Stromal cell of bone marrow (primary cell): ENCODE measurements at places on chromosomes 4 and X.

DNA sequence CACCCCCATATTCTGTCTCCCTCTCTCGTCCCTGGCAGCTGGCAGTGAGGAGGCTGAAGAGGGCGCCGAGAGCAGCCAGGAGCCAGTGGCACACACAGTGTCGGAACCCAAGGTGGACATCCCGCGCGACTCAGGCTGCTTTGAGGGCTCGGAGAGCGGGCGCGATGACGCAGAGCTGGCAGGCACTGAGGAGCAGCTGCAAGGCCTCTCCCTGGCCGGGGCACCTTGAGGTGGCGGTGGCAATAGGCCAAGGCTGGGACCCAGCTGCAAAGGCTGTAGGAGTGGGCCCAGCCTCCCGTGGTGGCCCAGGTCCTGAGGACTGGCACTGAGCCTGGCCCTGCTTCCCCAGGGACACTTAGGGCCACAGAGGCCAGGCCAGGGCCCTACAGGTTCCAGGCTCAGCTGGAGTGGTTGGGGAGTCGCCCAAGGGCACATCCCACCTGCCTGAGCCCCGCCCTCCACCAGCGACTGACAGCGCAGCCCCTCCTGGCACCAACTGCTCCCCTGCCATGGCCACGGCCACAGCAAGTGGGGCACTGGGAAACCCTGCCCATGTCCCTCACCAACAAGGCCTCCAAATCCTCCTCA, 13.9 kb downstream of the SASH3 start:
- no peak for DNase-seq

DNA sequence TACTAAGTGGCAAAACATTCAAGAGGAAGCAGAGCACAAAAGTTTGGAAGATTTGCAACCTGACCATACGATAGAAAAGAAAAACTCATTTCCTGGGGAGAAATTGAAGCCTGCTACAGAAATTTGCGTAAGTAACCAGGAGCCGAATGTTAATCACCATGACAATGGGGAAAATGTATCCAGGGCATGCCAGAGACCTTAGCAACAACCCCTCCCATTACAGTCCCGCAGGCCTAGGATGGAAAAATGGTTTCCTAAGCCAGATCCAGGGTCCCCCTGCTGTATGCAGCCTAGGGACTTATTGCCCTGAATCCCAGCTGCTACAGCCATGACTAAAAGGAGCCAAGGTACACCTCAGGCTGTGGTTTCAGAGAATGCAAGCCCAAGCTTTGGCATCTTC, 472.2 kb upstream of the KLHL4 start:
- no peak for DNase-seq

- DNase-seq = no peak
These were observed 21.1 kb downstream of the RNF4 start for GRCh38 chr4:2489841-2490552.

DNA sequence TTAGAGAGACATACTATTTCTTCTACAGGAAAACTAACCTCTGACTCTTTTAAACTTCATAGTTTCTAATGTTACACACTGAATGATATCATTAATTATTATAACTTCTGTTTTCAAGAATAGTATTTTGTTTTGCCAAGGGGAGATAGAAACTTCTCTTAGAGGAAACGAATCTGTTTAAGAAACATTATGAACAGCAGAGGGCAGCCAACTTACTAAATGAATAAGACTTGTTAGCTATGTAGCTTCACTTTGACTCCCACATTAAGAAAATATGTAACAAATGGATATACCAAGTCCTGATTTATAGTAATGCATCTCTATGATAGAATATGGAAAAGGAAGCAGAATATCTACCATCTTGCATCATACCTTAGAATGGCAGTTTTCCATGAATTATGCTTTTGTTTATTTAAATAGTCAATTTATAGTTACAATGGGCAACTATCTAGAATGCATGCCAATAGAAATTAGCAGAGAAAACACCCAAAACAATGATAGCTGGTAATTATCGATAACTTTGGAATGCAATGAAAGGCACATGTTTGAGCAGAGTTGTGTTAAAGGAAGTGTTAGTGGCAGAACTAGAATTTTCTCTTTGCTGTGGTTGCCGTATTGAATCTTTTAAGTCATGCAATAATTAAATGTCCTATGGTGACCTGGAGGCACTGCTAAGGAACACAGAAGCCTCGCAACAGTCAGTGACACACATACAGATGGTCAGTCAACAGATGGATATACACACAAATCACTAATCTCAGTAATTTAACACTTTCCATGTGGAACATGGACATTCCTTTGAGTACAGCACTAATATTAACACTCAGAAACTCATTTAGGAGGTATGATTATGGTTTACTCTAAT, 105.7 kb upstream of the PDLIM3 start:
- DNase-seq = peak; percentile 57

DNA sequence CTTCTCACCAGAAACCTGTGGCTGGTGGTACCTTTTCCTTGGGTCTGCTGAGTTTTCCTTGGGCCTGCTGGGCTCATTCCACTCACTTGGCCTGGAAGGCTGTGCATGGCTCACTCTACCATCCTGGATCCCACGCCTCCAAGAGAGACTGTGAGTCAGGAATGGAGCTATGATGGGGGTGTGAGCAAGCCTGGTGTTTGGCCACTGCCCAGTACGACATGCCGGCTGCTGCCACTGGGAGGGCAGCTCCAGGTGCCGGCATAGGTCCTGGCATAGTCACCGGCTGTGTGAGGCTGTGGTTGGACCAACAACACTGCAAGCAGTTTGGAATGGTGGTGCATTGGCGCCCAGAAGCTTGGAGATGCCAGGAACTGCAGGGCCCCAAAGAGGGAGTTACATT, 721.7 kb downstream of the PCDH18 start:
- no peak for DNase-seq

- no peak for DNase-seq
These were observed 435.6 kb upstream of the SMIM31 start for GRCh38 chr4:164318350-164318749.

- no peak for DNase-seq
These were observed 1.2 kb downstream of the BBS12 start for GRCh38 chr4:122733787-122734120.

DNA sequence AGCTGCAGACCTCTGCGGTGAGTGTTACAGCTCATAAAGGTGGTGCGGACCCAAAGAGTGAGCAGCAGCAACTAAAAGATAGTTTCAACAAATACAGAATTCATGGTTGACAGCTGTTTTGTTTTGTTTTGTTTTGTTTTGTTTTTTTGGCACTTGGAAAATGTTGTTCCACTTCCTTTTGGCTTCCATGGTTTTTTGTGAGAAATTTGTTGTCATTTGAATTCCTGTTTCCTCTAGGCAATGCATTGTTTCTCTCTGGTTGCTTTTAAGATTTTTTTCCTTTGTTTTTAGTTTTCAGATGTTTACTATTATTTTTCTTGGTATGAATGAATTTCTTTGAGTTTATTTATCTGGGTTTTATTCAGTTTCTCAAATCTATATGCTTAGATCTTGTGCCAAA, 229.4 kb downstream of the MID1IP1 start:
- no peak for DNase-seq

- no peak for DNase-seq
These were observed 191.2 kb downstream of the FRMPD4 start for GRCh38 chrX:12329476-12329875.

- peak; percentile 6 for DNase-seq
These were observed 141.5 kb downstream of the RPS6KA6 start for GRCh38 chrX:84046403-84046984.

- no peak for DNase-seq
These were observed 79.4 kb upstream of the PITX2 start for GRCh38 chr4:110702326-110702725.

DNA sequence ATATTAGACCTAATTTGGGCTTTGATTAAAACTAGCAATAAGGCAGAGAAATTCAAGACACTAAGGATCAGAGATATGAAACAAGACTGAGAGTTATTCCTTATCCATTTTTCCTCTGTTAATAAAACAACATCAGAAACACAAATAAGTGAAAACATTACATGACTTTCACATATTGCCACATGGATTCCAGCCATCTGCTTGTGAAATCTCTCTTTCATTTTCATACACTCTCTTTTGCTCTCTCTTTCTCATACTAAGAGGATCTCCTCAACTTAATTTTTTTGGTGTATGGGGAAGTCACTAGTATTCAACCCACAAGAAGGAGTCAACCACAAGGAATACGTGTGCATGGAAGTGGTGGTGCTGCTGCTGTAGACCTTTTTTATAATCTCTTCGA, 183.0 kb downstream of the LDB2 start:
- no peak for DNase-seq

- peak; percentile 68 for DNase-seq
These were observed 64.1 kb downstream of the QDPR start for GRCh38 chr4:17447675-17448298.

GRCh38 chrX:108299101-108299591, 139.1 kb downstream of the COL4A6 start:
- no peak for DNase-seq

- DNase-seq = no peak
These were observed 581.8 kb downstream of the NLGN4X start for GRCh38 chrX:5646818-5647217.

DNA sequence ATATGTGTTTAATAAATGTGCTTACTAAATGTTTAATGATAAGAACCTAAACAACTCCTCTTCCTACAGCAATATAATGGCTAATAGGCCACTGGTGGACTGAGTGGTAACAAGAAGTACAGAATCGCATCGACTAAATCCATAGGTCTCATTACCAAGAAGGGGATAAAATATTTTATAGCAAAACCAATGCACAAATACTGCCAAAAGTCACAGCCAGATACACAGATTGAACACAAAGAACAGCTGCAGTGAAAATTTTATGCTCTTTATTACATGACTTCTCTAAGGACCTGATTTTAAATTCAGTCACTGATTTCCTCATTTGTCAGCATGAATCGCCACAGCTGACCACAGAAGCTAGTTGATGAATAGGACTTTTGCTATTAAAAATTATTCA, 285.4 kb downstream of the DHX15 start:
- DNase-seq = no peak

DNA sequence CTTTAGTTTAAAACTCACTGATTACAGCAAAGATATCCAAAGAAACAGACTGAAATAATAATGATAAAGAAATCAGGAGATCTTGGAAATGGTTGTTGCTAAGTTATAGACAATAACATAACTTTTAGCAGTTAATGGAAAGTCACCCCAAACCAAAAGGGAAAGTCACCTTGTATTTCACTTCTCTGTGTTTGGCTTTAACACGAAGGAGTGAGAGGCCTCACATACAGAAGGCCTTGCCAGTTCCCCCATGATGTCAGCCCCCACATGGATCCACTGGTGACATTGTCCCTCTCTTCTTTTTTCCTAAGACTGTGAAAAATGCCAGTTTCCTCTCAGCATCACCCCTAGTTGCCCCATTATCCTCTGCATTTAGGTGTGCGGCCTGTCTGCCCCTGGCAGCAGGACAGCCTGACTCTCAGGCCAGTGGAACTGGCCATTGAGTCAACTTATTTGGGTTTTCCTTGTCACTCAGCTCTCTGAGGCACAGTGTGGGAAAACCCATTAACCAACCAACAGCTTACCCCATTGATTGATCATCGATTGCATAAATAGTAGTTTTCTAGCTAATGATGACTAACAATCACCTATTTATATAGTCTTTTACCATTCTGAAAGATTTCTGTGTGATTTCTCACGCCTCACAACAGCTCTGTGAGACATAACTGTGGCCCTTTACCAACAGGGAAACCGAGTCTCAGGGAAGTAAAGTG, 308.1 kb downstream of the PTTG2 start:
- DNase-seq = no peak

DNA sequence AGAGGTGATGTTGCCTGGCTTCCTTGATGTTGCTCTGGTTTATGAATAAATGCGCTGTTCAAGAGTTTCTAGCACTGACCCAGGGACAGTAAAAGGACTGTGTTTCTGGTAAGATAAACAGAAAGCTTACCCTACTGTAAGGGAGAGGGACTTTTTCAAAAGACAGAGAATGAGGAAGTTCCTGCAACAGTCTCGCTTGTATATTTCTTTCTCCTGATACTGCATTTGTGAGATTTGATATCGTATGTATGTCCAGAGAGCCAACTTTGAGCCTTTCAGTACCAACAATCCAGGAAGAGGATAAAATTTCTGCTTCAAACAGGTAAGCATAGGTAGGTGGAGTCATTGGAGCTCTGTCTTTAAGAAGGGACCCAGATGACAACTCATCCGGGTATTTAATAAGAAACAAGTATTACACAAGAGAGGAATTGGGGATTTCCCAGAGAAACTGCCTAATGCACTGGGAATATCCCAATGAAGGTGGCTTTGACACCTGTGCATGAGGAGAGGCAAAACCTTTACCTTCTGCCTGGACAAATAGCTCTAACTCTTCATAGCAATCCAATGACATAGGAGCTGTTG, 773 bp downstream of the DAPP1 start:
- DNase-seq = no peak

- DNase-seq = no peak
These were observed 186.8 kb downstream of the TMA16 start for GRCh38 chr4:163681208-163681821.

DNA sequence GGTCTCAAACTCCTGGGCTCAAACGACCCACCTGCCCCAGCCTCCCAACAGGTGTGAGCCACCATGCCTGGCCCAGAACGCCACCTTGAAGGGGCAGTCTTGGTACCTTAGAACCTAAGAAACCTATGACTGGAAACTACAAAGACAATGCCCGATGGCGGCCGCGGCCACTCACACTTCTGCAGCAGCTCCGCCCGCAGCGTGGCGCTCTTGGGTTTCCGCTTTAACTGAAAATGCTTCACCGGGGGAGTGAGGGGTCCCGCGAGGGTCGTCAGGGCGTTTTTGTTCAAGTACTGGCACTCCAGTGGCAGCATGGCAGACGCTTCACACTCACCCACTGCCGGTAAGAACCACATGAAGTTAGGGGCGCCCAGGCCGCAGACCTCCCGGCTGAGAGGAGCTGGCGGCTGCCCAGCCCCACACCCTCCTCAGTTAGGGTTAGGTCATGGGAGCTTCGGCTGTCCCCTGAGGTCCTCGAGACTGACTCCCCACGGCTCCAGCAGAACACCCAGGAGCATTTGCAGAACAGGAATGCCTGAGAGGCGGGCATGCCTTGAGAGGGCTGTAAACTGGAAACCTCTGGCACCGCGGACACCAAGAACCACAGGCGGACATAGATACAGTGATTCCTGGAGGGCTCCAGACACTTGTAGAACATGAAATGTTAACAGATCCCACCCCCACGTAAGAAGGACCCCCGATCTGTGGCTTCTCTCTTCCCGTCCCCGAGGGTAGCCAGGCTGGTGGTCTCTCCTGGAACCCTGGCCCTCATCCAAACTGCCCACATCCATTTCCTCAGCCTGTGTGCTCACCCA, 19.0 kb downstream of the NELFA start:
- DNase-seq = no peak

DNA sequence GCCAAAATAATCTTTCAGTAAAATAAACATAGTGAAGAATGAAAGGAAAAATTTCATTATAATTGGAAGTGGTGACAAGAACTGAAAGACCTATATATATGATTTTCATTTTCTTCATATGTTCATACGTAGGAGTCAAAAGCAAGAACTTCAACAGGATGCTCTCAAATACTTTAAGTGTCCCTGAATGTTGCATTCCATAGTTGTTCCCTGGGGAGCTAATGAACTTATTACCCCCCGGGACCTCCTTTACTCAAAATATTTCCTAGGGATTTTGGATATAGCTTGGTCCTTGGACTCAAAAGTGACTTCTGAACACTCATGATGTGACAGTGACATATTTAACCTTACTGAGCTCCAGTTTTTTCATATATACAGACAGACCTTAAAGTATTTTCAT, 44.9 kb upstream of the NDST4 start:
- DNase-seq = no peak

- no peak for DNase-seq
These were observed 88.1 kb downstream of the RTL5 start for GRCh38 chrX:72043636-72044035.

- no peak for DNase-seq
These were observed 2.2 kb downstream of the MSANTD1 start for GRCh38 chr4:3250956-3251690.

GRCh38 chrX:88982933-88983332, 235.9 kb downstream of the CPXCR1 start:
- no peak for DNase-seq
